ENCODE measurements at places on chromosomes 4 and X.

DNA sequence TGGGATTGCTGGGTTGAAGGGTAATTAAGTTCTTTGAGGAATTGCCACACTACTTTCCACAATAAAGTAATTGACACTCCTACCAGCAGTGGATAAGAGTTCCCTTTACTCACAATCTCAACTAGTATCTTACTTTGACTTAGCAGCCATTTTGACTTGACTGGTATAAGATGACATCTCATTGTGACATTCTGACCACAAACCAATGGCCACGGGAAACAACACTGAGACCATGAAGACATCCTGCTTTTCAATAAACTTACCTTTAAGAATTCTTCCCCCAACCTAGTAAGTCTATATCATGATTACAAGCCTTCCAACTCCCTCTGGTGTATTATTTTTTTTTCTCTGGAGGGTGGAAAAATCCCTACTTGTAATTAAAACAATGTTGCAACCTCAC is 66.9 kb upstream of the WDR1 start:
- no peak for DNase-seq

- no peak for DNase-seq
These were observed 29.7 kb upstream of the ADH6 start for GRCh38 chr4:99248714-99249113.

- DNase-seq: no peak
These were observed 143.6 kb upstream of the ZCCHC13 start for GRCh38 chrX:74160358-74160757.

DNA sequence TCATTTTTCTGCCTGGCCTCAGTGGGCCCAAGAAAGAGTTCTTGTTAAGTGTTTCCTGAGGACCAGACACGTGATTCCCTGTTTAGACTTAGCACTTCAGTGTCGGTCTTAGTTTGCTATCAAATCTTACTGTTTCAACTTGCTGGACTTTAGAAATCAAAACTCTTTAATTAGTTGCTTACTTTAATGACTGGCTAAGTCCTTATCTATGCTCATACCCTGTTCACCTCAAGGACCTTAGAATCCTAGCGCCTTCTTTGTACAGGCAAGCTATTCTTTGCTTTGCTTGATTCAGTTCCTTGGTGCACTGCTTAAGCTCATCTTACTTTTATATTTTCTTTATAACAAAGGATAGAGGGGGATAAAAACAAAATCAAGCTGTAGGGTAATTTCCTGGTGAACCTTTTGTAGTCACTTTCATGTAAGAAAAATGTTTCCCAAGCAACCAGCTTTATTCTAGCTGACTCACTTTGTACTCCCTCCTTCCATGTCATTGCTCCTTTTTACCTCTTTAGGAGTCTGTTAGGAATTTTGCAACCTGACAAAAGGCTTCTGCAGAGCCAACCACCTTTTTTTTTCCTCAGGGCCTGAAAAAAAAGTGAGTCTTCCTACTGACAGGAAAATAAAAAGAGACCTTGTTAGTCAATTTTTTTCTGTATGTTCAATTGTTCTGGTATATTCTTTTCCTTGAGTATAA is 14.7 kb downstream of the WDR44 start:
- DNase-seq: no peak

- no peak for DNase-seq
These were observed 43.3 kb upstream of the FGF13 start for GRCh38 chrX:138754861-138755260.

DNA sequence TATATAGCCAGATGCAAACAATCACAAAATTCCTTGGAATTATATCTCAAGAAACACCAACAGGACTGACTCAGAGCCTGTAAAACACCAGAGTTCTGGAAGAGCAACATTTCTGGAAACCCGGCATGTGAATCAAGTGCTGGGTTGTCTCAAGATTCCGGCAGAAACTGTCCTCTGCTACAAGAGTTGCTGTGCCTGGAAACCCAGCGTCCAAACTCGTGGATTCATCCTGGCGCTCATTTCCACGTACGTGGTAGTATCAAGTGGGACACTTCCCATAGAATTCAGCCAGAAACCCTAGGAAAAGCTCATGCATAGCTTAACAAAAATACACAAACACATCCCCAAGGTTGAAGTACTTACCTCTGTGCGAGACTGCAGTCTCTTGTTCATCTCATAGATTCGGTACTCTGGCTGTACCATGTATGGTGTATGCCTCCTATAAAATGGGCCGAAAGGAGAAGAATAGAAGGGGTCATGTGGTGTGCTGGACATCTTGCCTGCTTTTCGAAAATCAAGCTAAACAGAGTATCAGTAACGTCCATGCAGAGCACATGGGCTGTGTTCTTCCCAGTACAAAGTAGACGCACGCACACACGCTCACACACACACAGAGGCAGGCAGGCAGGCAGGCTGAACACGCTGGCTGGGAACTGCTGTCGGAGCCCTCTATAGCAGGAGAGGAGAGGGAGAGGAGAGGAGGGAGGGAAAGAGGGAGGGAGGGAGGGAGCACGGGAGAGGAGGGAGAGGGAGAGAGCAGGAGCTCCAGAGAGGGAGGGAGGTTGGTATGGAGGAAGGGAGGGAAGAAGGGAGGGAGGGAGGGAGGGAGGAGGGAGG is at the start of gene LDB2:
TSS of gene LDB2 (minus strand) at position 655 of the 837 bp plus-strand sequence.
- peak; percentile 37 for DNase-seq

DNA sequence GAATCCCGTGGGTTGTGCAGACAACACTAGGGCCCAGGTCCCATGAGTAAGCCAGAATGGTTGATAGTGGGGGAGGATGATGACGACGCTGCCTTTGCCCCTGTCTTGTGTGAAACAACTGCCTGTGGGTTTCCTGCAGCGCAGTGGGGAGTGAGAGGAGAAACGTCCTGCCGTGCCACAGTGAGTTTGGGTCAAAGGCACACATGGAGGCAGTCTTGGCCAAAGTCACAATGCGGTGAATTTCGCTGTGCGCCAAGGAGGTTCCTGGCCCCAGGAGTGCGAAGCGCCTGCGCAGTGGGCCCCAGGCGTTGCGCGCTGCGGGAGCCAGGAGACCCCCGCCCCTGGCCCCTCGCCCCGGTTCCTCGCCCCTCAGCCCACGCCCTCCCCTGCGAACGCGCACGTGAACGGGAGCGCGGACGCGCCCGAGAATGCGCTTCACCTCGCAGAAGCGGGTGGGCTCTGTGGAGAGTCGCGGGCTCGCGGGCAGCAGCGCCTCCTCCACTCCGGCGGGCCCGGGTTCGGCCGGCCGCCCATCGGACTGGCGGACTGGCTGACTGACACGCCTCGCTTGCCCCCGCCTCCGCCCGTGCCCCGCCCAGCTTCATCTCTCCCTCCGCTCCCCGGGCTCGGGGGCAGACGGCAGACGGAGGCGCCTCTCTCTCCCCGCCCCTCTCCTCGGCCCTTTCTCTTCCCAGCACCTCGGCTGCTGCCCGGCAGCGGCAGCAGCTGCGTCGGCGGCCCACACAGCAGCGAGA is at the start of gene NUDT10:
TSS of gene NUDT10 (plus strand) at position 635 of the 755 bp plus-strand sequence. CDS start 144 bp downstream, outside the sequence.
- DNase-seq: no peak

- no peak for DNase-seq
These were observed 29.0 kb downstream of the NKX3-2 start for GRCh38 chr4:13515268-13515667.
